ENCODE measurements at places on chromosomes 4 and X. TPM values are rescaled to one million over a fixed set of nuclear protein-coding genes. Genes with fewer than 3 reads are reported as not detected.

The AIFM1 gene
- 19.3 TPM for total RNA-seq

The PPP2R2C gene
- not detected for total RNA-seq

The MAGEB17 gene
- total RNA-seq: not detected

The NSUN7 gene
- total RNA-seq: 2.6 TPM

The P2RY10 gene
- total RNA-seq: 0.52 TPM

The ANKRD37 gene
- 15.1 TPM for total RNA-seq

The STK32B gene
- total RNA-seq: 5.7 TPM

The TEX13D gene
- total RNA-seq: not detected

The UGT2B15 gene
- not detected for total RNA-seq

The PAGE1 gene
- total RNA-seq: not detected

The SLITRK4 gene
- 2.1 TPM for total RNA-seq

The NAP1L2 gene
- 0.52 TPM for total RNA-seq

The PPEF2 gene
- total RNA-seq: not detected

The IL21 gene
- not detected for total RNA-seq

The GAGE12J gene
- total RNA-seq: not detected

The WDR17 gene
- total RNA-seq: 1.0 TPM

The LANCL3 gene
- under 0.01 TPM for total RNA-seq

The MAGIX gene
- 2.1 TPM for total RNA-seq

The FAM184B gene
- total RNA-seq: 4.2 TPM

The NHSL2 gene
- total RNA-seq: 4.7 TPM

The FAM47B gene
- total RNA-seq: not detected

The SPATA4 gene
- 0.52 TPM for total RNA-seq

The MAGEC2 gene
- total RNA-seq: not detected

The CCDC110 gene
- 0.52 TPM for total RNA-seq

The SLC25A5 gene
- total RNA-seq: 118 TPM

The SYNPO2 gene
- total RNA-seq: 34.4 TPM

The NXF2B gene
- total RNA-seq: not detected

The DCAF12L2 gene
- 12.0 TPM for total RNA-seq

Data from skeletal muscle tissue (tissue), 5 donors.